ENCODE measurements at places on chromosomes 1 and 21. TPM values are rescaled to one million over a fixed set of nuclear protein-coding genes. Genes with fewer than 3 reads are reported as not detected.

TMEM61 gene
- total RNA-seq: not detected

RPE65 gene
- not detected for total RNA-seq

PTAFR gene
- total RNA-seq: 0.14 TPM

DFFB gene
- 12.0 TPM for total RNA-seq

SPRR2E gene
- total RNA-seq: not detected

PRAMEF11 gene
- not detected for total RNA-seq

PAX7 gene
- not detected for total RNA-seq

CHD1L gene
- total RNA-seq: 14.4 TPM

TENT5C gene
- total RNA-seq: 1.5 TPM

All from placental pericyte (primary cell).